Suppressor macrophage treated with lipopolysaccharide for 4 hours (primary cell): ENCODE measurements at places on chromosomes 3 and 15.
A peak's percentile ranks its signal among the peaks of the same experiment; 100 is the strongest.

- peak; percentile 13 for DNase-seq
Measured at GRCh38 chr3:9248522-9249271, 749 bp downstream of the SRGAP3 start.

DNA sequence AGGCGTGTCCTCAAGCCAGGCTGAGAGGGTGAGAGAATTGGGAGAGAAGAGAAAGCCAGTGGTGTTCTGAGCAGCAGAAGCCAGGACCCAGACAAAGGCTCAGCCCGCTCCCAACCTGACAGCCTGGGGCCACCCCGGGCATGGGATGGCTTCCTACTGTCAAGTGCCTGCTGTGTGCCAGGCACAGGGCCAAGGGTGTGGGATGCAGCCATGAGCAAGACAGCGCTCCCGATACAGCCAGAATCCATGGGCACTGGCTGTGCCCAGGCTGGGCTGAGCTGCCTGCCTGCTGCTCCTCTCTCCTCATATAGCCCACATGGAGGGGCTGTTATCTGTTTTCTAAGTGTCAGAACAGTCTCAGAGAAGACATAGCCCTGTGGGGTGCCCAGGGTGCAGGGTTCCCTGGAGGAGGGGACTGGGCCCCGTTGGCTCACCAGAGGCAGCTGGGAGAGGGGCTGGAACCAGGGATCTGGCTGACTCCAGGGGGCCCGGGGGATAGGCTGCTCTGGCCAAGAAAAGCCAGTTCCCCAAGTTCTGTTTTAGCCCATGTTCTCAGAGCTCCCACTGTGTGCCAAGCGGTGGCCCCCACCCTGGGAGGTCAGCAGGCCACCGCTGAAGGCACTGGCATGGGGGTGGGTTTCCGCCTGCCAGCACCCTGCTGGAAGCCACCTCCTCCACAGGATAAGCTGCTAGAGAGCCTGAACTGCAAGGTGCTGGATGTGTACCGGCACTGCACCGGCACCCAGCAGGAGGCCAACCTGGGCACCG lies 39.0 kb downstream of the CFAP100 start:
- no peak for DNase-seq

- DNase-seq = no peak
Measured at GRCh38 chr3:42655980-42656679, 2.6 kb downstream of the ZBTB47 start.

GRCh38 chr15:29045717-29046116 lies 159.9 kb downstream of the APBA2 start:
- peak; percentile 9 for DNase-seq

GRCh38 chr15:65530318-65531111 lies at the start of gene HACD3:
Gene HACD3, plus strand, starts transcription at chr15:65530463. Its CDS starts 169 bp downstream, at chr15:65530632.
- peak; percentile 90 for DNase-seq

GRCh38 chr3:50491023-50491422 lies 12.4 kb downstream of the CACNA2D2 start:
- DNase-seq = no peak

DNA sequence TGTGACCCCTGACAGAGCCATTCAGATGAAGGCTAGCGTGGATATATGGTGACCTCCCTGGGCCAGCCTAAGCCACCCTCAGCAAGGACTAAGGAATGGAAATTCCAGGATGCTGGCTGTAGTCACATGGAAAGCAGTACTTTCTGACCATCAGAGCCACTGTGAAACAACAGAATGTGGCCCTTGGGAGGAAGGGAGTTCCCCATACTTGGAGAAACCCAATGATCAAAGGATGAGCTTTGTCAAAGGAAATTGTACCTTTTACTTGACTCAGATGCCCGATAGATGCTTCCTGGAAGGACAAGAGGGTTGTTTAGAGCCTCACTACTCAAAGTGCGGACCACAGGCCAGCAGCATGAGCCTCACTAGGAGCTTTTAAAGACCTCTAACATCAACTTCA lies 484.5 kb upstream of the PROK2 start:
- DNase-seq = peak; percentile 27

GRCh38 chr3:64554096-64554920 lies 133.5 kb downstream of the ADAMTS9 start:
- DNase-seq = no peak

GRCh38 chr3:151133175-151133574 lies 47.7 kb downstream of the MED12L start:
- DNase-seq = no peak

DNA sequence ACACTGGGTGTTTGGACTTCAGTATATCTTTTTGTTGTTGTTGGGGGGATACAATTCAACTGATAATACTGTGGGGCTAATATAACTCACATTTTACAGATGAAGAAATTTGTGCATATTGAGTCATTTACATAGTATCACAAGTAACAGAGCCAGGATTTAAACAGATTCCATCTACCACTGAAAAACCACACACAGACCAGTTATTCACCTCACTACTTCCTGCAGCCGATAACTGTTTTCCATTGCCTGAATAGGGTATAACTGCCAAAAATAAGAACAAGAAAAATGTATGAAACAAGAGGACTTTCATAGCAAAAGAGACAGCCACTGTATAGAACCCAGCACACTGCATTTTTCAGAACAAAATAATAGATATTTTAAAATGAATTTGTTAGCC lies 215.8 kb upstream of the CNTN6 start:
- no peak for DNase-seq

DNA sequence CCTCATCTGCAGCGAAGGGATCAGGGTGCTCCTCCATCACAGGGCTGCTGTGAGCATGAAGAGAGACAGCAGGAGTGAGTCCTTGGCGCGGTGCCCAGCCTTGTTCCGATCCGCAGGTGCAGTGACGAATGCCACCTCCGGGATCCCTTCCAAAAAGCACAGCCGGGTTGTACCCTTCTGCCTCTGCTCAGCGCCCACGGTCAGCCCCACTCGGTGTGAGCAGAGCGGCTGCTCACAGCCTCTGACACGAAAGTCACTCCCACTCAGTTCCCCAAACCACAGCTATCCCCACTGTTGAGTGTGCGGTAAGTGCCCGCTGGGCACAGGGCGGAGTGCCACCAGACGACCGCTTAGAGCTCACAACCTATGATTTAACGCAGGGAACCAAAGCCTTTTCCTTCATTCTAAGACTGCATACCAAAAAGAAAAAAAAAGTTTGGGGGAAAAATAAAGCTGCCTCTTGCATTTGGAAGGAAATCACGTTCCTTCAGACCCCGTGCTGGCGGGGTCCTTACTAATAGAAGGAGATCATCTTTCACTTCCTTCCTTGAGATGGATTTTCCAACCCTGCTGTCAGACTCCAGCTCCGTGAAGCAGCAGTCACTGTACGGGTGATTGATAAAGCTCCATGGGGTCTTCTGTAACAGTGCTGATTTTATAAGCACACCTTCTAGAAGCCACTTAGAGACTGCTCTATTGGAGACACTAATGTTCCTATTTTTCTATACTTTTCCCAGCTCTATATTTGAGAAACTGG lies 34.7 kb upstream of the TUBGCP5 start:
- peak; percentile 13 for DNase-seq

DNA sequence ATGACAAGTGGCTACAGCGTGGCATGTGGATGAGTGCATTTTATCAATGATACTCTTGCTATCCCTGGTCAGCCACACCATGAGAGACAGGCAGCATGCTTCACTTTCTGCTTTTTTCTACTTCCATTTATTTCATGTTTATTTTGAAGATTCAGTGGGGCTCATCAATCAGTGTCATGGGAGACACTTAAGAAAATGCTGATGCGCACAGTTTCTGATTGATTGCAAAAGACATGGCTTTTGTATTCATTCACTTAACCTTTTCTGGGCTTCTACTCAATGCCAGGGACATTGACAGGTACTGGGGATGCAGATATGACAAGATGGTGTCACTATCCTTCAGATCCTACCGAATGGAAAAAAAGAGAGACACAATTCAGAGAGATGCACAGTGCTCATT lies 50.9 kb upstream of the CFAP161 start:
- no peak for DNase-seq

DNA sequence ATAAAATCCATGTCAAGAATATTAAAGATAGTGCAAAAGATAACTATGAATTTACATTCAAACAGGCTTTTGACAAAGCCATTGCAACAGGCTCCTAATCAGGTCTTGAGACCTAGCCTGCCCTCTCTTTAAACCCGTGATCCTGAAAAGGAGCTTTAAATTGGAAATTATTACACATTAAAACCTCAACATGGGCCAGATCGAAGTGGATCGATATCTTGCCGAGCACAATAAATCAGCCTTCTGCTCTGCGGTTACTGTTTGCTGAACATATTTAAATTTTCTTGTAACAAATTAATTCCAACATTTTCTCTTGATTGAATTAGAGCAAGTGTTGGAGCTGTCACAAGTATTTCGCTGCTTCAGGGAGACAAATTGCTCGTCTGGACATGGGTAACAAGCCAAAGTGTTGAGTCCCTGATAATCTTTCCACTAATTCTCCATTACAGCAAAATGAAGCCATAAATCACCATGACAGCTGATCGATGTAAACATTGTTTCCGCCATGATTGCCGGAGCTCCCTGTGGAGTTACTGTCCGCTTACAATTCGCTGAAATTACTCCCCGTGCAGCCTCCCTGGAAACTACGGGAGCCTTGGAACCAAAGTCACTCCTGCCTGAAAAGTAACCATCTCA lies 47.6 kb downstream of the SHOX2 start:
- DNase-seq = no peak

GRCh38 chr3:14304101-14305045 lies 98.0 kb upstream of the SLC6A6 start:
- DNase-seq = no peak

- no peak for DNase-seq
Measured at GRCh38 chr3:50923955-50924354, 249.2 kb downstream of the DOCK3 start.

GRCh38 chr3:140164922-140165590 lies 230.1 kb downstream of the CLSTN2 start:
- no peak for DNase-seq

GRCh38 chr3:193552923-193553322 lies 1.8 kb downstream of the ATP13A4 start:
- no peak for DNase-seq

GRCh38 chr15:67741308-67741707 lies 84.0 kb upstream of the SKOR1 start:
- DNase-seq = no peak

- peak; percentile 14 for DNase-seq
Measured at GRCh38 chr3:170387950-170388349, 30.4 kb downstream of the SKIL start.
